ENCODE measurements at places on chromosomes 12 and 14. TPM values are rescaled to one million over a fixed set of nuclear protein-coding genes. Genes with fewer than 3 reads are reported as not detected.

PLCZ1 gene
- polyA plus RNA-seq, result not detected

AJUBA gene
- 15.5 TPM for polyA plus RNA-seq

PSME1 gene
- 131 TPM for polyA plus RNA-seq

RPS6KL1 gene
- 1.1 TPM for polyA plus RNA-seq

LGALS3 gene
- polyA plus RNA-seq, result 9.0 TPM

RIMBP2 gene
- 0.01 TPM for polyA plus RNA-seq

IL22 gene
- polyA plus RNA-seq, result not detected

SPTB gene
- 0.18 TPM for polyA plus RNA-seq

DNA sequence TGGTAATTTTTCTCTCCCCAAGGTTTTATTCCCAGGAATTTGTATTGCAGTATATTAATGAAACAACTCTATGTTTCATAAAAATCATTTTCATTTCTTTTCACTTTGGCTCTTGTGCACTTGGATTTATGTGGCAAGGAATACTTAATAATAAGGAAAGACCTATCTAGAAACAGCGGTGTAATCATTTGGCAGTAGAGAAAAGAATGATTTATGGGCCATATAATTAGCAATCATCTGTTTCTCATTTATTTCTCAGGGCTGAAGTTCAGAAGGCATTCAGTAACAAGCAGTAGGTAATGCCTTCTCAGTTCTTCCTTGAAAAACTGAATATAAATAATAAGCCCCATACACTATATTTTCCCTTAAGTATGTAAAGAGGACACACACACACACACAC, 172.6 kb downstream of the ANO4 start:
- DNase-seq, result no peak

GRCh38 chr12:105850103-105850968, 288.4 kb downstream of the NUAK1 start:
- no peak for DNase-seq

GRCh38 chr12:51864833-51865670, 16.5 kb upstream of the FIGNL2 start:
- no peak for DNase-seq

GRCh38 chr12:106582249-106582591, 584 bp upstream of the RFX4 start:
- DNase-seq, result no peak

DNA sequence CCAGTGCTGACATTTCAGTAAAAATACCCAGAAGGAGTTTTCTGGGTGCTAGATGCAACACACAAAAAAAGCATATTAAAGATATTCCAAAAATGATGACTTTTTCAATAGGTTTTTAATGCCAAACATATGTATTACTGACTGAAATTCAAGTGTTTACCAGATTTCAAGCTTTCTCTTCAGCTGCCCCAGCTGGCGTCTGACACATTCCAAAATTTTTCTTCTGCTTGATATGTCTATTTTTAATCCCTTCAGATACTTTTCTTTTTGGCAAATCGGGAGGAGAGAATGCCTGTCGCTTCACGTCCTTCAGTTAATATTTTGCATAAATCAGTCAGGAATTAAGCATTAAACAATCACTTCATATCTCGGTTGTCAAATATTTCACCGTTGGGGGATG, 7.1 kb upstream of the CCDC60 start:
- no peak for DNase-seq

- no peak for DNase-seq
Measured at GRCh38 chr14:57189070-57189469, 79.6 kb downstream of the EXOC5 start.

GRCh38 chr12:31715283-31715825, 13.5 kb downstream of the AMN1 start:
- DNase-seq, result no peak

- no peak for DNase-seq
Measured at GRCh38 chr12:39105111-39105510, 199.7 kb upstream of the CPNE8 start.

DNA sequence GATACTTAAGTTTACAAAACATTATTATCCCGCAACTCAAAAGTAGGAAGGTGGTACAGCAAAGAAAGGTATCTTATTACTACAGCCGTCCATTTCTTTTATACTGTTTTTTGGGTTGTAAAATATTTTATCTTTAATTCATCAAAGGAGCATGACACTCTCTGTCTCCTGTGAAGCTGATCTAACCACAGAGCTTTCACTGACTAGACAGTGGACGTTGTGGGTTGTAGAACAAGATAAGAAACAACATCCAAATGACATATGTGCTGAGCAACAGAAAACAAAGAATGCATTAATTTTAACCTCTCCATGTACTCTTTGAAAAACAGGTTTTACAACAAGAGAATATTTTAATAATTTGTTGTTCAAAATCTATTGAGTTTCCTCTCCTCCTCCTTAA, 195.9 kb upstream of the FBXO33 start:
- no peak for DNase-seq

DNA sequence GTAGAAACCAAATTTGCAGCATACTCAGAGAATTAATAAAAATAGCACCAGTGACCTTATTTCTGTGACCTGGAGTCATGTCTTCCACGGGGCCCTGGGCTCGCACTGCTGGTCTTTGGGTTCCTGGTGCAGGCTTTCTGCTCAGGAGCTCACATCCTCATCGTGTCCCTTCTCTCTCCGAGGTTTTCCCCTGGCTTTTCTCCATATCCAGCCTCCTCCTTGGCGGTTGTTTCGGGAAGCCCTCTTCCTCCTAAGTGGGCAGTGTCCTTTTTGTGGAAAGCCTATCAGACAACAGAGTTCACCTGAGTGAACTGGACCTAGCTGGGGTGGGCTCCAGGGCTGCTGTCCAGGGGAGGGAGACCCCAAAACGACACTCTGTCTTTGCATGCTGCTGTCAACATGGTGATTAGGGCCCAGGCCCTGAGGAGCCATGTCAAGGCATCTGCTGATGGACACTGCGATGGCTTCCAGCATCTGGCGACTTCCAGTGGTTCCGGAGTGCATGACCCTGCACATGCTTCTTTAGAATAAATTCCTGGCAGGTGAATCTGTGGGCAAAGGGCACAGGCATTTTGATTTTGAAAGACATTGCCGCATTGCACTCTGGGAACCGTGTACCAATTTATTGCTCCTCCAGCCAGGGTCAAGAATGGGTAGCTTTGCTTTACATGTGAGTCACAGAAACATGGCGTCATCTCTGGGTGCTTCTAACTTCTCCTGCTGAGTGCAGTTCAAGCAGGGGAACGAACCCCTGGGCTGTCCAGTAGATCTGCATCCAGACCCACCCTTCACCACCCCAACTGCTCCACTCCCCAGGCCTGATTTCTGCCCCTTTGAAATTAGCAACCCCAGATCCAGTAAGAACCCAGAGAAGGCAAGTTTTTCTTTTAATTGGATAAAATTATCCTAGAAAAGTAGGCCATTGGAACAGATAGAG, 136.8 kb downstream of the ADGRD1 start:
- DNase-seq, result no peak

GRCh38 chr12:94202245-94203180, 54.1 kb downstream of the PLXNC1 start:
- no peak for DNase-seq

DNA sequence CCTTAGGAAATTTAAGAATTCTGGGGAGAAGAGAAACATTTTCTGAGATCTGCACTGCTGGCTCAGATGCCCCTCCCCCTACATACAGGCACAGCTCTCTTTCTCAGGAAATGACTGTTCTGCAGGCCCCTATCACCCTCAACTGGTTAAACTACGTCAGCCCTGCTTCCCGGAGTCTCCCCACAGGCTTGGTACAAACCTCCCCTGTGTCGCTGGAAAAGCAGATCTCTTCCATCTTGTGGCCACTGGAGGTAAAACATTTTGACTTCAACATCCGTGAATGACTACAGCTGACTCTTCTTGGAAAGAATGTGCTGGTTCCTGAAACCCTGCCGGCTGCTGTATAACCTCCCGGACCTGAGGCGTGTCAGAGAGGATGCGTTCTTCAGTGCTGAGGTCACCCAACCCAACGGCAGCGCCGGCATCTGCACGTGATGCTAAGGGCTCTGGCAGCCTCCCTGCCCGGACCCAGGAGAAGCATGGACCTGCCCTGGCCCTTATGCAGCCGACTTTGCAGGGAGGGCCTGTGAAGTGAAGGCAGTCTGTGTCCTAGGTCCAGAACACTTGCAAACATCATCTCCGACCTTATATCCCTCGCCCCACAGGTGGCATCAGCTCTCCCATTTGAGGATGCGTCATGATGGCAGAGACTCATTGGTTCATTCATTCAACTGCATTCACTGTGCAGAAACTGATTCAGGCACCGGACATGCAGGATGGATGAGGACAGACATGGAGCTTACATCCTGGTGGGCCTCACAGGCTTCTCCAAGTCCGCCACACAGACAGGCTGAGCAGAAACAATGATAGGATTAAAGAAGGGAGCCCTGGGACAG, 129.2 kb downstream of the GCH1 start:
- DNase-seq, result no peak

DNA sequence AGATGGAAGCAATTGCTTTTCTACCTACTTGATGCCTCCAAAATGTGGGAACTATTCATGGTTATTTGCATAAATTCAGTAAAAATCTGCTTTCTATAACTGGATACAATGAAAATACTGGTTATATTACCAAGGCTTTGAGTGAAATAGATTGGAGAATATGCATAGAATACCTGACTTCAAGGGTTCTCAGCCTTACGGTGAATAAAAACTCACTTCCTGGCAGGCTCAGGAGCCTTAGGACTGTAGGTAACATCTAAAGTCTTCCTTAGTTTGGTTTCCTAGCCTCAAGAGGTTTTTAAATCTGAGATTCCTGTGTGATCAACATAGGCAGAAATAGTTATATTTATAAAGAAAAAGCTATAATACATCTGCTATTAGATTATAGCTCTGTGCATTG, 158.6 kb downstream of the SLC41A2 start:
- DNase-seq, result no peak

DNA sequence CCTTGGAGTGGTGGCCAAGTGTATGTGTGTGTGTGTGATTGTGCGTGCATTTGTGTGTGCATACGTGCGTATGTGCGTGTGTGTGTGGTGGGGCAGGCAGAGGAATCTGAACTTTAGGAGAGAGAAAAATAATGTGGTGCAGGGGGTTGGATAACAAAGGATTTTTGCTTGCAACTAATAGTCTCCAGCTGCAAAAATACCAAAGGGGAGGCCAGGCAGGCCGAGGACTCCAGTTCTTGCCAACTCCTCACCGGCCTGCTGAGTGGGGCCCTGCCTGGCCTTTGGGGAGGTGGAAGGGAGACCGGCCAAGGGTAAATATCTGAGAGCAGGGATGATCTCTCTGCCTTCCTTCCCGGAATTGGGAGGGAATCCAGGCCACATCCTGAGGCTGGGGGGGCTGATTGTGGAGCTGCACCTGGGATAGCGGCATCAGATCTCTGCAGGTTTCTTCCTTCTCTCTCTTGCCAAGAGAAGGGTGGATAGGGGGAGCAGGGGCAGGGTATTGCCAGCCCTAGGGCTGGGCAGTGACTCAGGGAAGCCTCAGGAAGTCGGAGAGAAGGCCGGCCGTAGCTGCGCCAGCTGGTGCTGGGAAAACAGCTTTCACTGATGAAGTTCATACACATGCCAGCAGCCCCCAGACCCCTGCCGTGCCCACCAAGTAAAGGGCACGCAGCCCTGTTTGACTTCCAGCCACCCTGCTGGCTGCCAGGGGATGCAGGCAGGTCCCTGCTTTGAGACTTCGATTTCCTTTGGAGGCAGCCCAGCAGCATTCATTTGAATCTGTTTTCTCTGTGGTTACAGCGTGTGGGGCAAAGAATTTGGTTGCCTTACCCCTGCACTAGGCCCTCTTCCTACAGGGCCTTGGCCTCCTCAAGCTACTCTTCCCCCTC, 4.6 kb upstream of the LRP1-AS start:
- DNase-seq, result no peak

GRCh38 chr12:95787274-95787818, 3.2 kb downstream of the NTN4 start:
- DNase-seq, result no peak

DNA sequence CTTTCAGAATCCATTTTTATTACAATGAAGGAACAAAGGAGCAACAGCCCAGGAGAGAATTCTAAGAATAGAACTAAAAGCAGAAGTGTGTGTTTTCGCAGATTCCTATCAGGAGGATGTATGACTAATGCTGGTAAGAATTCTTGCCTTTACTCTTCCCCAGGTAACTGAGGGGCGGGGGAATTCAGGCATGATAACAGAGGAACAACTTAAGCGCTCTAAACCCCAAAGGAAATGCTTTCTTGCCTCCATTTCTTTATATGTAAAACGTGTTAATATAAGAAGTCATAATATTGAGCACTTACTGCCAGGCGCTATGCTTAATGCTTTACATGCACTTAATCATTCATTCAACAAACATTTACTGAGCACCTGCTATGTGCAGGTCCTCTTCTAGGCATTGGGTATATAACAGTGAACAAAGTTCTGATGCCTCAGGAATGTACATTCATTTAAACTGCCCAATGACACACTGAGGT, 4.5 kb downstream of the HCAR1 start:
- DNase-seq, result no peak
